ENCODE measurements at places on chromosomes 2 and 18.

- DNase-seq = no peak
Observed at GRCh38 chr2:7930800-7931635, 750.8 kb upstream of the ID2 start.

- DNase-seq = no peak
Observed at GRCh38 chr2:101725515-101726192, 28.1 kb downstream of the MAP4K4 start.

- no peak for DNase-seq
Observed at GRCh38 chr2:101622210-101623030, 75.1 kb upstream of the MAP4K4 start.

DNA sequence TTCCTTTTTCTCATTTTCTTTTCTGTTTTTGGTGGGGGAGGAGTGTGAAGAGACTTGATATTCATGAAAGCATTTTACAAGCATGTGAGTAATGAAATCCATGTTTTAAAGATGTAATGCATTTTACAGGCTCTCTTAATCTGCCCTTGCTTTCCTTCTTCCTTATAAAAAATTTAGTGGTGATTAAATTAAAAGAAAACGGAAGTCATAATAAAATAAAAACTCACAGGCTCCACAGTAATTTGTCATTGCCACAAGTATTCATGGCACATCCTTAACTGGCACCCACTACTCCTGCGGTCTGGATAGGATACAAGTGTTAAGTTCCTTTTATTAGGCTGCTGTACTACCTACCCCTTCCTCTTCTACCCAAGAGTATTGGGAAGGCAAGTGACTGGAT, 241.2 kb downstream of the SLC4A3 start:
- no peak for DNase-seq

GRCh38 chr2:234001380-234002160, 48.9 kb upstream of the SPP2 start:
- no peak for DNase-seq

- no peak for DNase-seq
Observed at GRCh38 chr2:8306530-8307351, 375.1 kb upstream of the ID2 start.

DNA sequence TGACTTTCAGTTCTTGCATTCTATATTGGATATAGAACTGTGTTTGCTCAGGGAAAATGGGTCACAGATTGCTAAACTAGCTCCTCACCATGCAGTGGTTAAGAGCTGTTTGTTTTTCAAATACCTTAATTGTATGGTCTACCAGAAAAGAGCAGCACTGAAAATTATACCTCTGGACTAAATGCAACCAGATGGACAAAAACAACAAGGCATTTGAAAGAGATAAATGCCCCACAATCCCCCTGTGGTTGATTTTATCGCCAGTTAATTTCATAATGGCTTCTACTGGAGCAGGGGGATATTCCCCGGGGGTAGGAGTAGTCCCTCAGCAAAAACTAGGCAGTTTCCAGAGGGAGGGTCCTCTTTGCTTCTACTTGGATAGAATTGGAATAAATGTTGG, 267.9 kb upstream of the TNP1 start:
- DNase-seq = no peak

All from Panc1 (cell line).